ENCODE measurements at places on chromosomes 16 and 17. TPM values are rescaled to one million over a fixed set of nuclear protein-coding genes. Genes with fewer than 3 reads are reported as not detected.

TOX3 gene
- total RNA-seq: 80.8 TPM

SCARF1 gene
- 0.69 TPM for total RNA-seq

DNA sequence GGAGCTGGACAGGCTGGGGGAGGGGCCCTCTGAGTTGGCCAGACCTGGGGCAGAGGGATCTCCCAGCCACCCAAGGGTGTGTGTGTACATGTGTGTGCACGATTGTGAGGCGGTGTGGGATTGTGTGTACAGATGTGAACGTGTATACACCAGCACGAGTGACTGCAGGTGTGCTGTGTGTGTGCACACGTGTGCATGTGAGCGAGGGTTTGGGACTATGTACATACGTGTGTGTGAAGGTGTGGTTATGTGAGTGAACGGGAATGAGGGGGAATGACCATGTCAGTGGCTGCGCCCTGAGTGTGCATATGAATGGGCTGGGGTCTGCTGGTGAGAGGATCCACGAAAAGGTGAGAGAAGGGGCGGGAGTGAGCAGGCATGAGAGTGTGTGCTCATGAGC is 22.4 kb upstream of the TAC4 start:
- no peak overlapping the region for H3K4me3 ChIP-seq
- H3K27me3 ChIP-seq: peaks cover 11% of the 10 kb centered on the region
- H3K27ac ChIP-seq: no peak overlapping the region
- DNase-seq: no peak

DNA sequence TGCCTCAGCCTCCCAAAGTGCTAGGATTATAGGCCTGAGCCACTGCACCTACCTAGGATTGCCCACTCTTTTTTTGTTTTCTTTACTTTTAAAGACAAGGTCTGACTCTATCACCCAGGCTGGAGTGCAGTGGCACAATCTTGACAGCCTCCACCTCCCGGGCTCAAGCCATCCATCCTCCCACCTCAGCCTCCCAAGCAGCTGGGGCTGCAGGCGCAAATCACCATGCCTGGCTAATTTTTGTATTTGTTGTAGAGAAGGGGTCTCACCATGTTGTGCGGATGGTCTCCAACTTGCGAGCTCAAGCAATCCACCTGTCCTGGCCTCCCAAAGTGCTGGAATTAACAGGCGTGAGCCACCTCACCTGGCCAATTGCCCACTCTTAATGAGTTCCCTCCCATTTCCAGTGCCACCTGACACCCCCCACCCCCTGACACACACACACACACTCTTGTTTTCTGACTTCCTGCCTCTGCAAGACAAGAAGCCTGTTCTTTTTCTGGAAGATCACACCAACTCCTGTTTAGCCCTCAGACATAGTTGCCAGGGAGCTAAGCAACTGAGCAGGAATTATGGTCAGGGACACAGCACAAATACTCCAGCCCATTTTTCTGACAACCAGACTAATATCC is 2.6 kb downstream of the OVCA2 start:
- no peak overlapping the region for H3K27ac ChIP-seq
- H3K4me1 ChIP-seq: peaks cover 15% of the 10 kb centered on the region
- peaks cover 6% of the 10 kb centered on the region for H3K36me3 ChIP-seq
- H3K27me3 ChIP-seq: peaks cover 14% of the 10 kb centered on the region

- H3K4me3 ChIP-seq: peak overlapping the region; percentile 100
- no peaks in the 10 kb centered on the region for H3K27me3 ChIP-seq
- H3K27ac ChIP-seq: no peak overlapping the region
- H3K36me3 ChIP-seq: peaks cover 6% of the 10 kb centered on the region
Measured at GRCh38 chr16:1311738-1312466, 2.5 kb downstream of the UBE2I start.

All from progenitor cell of endocrine pancreas (in vitro differentiated cells).